ENCODE measurements at places on chromosomes 3 and 15.

DNA sequence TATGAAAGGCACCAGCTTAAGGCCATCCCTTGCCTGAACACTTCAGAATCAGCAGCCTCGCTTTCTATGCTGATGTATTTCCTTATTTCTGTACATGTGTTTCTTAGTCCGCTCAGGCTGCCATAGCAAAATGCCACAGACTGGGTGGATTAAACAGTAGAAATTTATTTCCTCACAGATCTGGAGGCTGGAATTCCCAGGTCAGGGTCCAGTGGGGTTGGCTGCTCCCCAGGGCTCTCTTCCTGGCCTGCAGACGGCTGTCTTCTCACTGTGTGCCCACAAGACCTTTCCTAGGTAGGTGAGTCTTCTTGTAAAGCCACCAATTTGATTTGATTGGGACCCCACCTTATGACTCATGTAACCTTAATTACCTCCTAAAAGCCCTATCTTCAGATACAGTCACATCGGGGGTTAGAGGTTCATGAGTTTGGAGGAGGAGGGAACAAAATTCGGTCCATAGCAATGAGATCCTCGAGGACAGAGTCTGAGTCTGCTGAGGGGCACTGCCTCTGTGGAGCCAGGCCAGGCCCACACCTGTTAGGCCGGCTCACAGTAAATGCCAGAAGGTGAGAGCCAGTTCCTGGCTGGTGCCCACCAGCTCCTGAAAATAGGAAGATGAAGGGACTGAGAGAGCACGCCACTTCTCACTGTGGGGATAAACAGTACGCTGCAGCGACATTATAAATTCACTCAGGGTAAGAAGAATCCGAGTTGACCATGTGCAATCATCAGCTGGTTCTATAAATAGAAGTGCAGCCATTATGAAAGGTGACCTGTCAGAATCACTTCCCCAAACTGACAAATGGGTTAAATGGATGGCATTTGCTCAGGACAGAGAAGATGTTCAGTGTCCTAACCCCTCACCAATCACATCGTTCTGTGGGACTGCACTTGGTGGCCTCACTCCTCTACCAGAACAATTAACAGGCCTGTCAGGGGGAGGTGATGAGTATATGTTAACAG lies 41.1 kb downstream of the CTXND1 start:
- DNase-seq: no peak

DNA sequence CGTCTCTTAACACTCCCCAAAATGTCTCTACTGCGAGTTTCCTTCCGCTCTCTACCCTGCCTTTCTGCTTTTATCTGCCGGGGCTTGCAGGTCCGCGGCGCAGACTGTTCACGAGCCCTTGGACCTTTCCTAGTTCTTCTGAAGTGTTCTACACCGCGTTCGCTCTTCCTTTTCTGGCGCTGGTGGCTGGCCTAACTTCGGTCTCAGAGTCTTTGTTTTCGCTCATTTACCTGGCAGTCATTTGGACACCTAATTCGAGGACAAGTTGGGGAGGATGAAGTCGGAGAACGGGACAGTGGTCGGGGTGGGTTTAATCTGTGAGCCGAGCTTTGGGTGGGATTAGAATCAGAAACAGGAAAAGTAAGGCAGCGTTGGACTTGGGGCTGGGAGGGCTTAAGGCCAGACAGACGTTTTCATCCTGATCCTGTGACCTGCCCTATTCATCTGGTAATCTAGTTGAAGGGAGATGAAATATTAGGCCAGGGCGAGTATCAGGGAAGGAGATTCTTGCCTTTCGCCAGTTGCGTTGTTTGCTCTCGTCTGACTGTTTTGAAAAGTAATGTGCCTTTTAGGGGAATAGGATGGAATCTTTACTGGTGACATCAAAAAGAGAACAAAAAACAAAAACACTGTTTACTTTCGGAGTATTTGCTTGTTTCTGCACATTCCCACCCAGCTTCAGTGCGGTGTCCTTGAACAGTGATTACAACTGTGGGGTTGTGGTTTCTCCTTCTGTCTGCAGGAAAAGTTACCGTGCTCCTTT lies 1.8 kb downstream of the DIPK2A start:
- DNase-seq: peak; percentile 83

GRCh38 chr15:77352887-77353286 lies 67.0 kb downstream of the PEAK1 start:
- no peak for DNase-seq

- DNase-seq: no peak
Measured at GRCh38 chr15:63565536-63566186, 31.5 kb upstream of the FBXL22 start.

DNA sequence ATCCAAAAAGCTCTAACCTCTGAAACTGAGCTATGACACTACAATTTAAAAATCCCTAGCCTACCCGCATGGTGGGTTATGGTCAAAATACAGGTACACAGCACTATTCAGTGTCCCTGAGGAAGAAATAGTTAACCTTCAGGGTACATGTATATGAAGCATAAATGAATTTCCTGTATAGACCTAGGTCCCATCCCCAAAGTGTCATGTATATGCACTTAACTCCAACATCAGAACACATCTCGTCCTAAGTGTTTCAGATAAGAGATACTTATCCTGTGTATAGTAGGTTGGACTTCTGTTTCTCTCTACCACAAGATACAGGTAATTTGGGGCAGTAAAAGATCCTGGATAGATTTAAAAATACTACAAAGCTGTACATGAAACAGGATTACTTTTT lies 6.4 kb downstream of the RPL14 start:
- no peak for DNase-seq

DNA sequence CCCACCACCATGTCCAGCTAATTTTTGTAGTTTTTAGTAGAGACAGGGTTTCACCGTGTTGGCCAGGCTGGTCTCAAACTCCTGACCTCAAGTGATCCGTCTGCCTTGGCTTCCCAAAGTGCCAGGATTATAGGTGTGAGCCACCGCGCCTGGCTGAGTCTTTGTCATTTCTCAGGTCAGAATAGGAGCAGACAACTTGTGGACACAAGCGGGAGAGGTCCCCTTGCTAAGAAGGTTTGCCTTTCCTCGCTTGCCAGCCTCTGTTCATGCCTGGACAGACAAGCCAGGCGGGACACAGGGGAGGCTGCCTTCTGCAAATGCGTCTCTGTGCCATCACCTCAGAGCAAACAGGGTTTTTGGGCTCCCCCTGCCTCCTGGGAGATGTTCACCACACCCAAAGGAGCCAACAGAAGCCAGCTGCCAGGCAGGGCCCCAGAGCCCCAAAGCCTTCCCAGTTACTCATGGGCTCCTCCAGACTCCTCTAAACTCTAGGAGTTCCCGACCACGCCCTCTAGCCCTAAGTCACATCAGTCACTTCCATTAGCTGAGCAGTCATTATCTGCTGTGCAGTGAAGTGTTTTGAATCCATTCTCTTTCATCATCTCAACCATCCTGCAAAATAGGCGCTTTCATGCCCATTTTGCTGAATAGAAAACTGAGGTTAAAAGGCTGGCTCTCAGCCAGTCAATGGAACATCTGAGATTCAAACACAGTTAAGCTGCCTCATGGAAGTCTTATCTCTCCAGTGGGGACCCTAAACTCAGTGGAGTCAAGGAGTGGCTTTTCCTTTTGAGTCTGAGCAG lies 245.0 kb downstream of the UACA start:
- no peak for DNase-seq

DNA sequence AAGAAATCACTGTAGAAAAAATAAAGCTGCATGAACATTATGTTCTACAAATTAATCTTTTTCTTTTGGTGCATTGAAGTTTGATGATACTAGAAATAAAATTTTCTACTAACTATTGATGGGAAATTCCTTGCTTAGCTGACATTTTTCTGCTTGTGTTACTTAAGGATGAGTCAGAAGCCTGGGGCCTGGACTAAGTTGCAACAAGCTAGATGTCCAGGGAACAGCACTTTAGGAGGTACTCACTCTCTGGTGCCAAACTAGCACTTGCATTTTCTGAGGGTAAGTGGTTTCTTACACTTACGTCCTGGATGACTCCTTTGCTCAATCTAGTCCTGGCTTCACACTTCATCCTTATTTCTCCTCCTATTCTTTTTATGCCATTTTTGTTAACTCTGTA lies 945.1 kb downstream of the IGSF11 start:
- DNase-seq: no peak

DNA sequence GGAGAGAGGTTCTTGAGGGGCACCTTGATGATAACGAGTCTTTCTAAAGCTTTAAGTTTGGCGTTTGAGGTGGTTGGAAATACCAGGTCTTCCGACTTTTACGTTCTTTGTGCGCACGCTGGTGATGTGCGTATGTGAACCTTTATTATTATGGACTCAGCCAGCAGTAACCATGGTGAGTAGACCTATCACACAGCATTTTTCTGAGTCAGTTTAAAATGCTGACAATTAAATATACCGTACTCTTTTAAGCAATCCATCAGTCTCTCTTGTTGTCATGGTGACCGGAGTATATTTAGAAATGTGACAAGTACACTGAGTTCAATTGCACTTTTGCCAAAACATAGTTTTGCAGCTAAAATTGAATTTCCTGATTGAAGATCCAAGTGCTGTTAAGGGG lies 172.2 kb downstream of the LPP start:
- peak; percentile 38 for DNase-seq
